Stimulated activated CD8-positive, alpha-beta memory T cell treated with anti-CD3 and anti-CD28 coated beads, Interleukin-4, amount 100 ng/mL, for 4 hours (primary cell): ENCODE measurements at places on chromosomes 2 and 18.

DNA sequence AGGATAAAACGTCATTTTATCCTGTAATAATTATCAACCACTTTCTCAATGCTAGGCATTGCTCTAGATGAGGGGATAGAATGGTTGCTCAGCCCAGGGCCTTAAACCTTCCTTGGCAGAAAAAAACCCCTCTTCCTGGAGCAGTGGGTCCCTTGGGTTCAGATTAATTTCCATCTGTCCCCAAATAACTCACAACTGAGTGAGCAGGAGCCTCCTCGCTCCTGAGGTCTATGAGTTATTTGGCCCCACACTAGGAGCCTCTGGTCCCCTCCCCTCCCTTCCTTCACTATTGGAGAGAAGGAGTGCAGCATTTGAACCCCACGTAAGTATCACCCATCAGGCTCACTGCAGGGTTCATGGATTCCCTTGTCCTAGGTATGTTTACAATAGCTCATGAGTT is 157.5 kb upstream of the FHL2 start:
- no peak for DNase-seq

GRCh38 chr2:204145791-204146190 is 209.2 kb downstream of the ICOS start:
- no peak for DNase-seq

DNA sequence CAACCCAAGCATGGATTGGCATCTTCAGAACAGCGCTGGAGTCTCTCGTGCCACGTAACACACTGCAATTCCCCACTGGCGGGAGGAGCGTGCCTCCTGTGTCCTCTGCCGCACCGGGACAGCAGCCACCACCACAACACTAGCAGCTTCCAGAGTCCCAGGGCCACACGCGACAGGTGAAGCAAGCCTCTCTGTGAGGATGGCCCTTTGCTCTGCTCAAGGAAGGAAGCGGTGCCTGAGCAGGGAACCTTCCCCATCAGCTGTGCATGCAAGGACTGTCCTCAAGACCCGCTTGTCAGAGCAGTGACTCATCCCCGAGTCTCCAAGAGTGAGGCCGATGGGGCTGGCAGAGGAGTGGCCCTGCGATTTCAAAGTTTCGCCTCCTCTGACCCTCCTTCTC is 44.0 kb downstream of the TTC32 start:
- DNase-seq: no peak

DNA sequence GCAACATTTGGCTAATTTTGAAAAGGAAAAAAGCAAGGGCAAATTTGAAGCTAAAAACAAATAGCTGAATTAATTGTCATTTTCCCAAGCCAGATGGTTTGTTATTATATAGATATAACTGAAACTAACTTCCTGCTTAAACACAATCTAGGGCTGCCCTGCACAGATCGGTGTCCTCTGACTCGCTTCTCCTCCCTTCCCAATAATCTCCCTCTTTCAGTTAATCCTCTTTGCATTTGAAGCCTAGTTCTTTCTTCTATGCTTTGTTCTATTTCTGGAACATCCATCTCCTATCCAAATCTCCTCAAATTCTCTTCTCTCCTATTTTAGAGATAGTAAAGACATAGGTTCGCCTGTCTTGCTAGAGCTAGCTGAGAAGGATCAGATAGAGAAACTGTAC is 328.1 kb downstream of the SLC8A1 start:
- no peak for DNase-seq
